ENCODE measurements at places on chromosomes 7 and 10.

DNA sequence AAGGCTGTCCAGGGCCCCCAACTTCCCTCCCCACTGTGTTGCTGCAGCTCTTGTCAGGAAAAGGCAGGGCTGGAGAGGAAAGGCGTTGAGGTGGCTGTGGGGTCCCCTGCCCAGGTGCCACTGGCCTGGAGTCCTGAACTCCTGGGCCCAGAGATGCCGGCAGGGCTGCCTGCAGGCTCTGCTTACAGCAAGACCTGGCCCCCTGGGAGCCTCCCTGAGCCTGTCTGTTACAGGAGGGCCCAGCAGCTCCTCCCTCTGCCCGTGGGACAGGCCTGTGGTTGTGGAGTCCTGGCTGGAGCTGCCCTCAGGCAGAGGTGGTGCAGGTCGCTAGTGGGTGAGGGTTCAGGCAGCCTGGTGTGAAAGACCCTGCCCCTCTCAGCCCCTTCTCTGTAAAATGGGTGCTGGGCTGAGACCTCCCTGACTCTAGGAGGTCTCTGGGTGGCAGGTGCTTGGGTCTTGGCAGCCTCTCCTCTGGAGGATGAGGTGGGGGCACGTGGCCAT lies 9.9 kb downstream of the ANTXRL start:
- DNase-seq, result no peak

- DNase-seq, result no peak
These were observed 91.2 kb downstream of the FAM13C start for GRCh38 chr10:59271160-59271559.

DNA sequence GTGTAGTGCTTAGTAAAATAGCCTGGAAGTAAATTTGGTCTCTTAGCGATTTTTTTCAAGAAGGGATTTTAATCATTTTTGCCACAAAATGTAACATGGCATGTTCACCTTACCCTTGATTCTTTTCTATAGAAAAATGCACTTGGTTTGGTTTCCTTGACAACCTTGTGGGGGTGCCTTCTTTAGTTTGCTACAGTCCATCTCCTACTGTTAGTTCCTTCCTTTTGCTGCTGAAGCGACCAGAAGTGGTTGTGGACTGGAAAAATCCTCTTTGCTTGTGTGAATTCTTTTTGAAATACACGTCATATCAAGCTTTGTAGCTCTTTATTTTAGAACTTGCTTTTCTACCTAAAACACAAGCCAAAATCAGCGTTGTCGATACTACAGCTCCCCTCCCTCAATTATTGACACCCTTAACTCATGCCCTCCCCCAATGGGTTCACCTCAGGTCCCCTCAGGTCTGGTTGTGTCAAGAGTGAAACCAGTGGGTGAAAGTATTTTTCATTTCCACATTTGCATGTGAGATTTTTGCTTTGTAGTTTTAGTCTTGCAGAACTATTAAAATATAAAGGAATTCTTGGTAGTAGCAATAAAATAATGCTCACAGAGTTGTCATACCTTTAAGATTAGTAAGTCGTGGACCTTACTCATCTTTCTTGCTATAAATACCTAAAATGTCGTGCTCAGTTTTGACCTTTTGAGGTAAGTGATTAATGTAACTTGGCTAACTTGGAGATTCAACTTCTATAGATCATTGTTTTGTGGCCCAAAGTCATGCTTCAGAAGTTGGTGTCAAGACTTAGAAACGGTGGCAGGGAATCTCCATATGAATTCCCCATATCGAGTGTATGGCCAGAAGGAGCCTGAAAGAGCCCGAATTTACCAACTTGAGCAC lies 1.5 kb downstream of the ACTR3B start:
- no peak for DNase-seq

DNA sequence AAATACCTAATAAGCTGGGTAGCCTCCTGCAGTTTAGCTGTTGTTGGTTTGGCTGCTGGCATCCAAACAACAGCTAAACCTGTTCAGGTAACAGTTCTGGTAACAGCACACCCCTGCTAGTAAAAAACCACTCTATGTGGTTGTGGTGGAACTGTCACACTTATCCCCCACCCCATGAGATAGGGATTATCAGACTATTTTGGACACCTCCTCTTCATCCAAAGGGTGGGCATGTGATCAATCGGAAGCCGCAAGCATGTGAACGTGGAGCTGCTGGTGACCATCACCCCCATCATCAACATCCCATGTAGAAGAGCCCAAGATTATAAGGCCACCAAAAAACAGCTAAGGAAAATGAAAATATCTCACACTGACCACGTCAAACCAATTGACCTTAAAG lies 2.5 kb downstream of the MTPAP start:
- DNase-seq, result no peak

DNA sequence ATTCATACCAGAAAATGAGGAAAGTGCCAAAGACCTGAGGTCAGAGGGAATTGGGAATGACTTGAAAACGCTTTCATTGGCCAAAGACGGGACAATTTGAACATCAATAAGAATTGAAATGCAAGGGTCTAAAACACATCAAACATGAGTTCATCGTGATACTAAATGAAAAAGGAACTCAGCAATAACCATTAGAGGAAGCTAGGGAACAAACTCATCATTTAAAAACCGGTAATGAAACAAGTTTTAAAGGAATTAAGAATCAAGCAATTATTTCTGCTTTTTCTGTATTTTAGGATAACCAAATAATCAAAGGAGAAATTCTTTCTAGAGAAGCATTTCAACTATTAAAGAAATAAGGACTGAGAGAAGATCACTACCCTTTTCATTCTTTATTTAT lies 303.1 kb downstream of the ARHGAP12 start:
- no peak for DNase-seq

DNA sequence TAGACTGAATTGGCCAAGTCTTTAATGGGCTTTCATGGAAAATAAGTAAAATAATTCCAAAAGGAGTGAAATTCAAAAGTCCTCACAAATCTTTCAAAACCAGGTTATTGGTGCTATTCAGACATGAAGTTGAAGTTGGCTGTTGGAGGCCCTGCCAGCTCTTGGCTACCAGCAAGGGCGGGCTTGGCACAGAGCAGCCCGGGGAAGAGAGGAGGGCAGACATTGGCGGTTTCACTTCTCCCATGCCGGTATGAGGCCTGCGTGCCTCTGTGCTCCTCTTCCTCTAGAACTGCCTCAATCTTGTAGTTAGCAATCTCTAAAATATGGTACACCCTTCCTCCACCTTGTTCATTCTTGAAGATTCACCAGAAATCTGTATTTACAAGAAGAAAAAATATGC lies 16.4 kb upstream of the NPS start:
- no peak for DNase-seq

GRCh38 chr7:85392789-85393188 lies 205.9 kb upstream of the SEMA3D start:
- DNase-seq, result no peak

DNA sequence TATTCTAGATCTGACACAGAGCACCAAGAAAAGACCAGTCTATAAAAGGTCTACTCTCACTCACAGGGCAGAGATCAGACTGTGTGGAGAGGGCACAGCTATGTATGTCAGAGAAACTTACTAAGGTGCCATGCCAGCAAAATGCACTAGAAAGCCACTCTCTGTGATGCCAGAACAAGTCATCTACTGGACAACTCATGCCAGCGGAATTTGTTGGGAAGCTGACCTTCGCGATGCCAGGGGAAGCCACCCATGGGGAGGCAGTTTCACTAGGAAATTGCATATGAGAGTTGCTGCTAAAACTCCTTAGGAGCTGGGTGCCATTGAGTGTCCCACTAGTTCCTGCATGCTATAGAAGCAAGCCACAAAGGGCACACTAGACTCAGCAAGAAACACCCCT lies 58.5 kb downstream of the MICU1 start:
- DNase-seq, result no peak

DNA sequence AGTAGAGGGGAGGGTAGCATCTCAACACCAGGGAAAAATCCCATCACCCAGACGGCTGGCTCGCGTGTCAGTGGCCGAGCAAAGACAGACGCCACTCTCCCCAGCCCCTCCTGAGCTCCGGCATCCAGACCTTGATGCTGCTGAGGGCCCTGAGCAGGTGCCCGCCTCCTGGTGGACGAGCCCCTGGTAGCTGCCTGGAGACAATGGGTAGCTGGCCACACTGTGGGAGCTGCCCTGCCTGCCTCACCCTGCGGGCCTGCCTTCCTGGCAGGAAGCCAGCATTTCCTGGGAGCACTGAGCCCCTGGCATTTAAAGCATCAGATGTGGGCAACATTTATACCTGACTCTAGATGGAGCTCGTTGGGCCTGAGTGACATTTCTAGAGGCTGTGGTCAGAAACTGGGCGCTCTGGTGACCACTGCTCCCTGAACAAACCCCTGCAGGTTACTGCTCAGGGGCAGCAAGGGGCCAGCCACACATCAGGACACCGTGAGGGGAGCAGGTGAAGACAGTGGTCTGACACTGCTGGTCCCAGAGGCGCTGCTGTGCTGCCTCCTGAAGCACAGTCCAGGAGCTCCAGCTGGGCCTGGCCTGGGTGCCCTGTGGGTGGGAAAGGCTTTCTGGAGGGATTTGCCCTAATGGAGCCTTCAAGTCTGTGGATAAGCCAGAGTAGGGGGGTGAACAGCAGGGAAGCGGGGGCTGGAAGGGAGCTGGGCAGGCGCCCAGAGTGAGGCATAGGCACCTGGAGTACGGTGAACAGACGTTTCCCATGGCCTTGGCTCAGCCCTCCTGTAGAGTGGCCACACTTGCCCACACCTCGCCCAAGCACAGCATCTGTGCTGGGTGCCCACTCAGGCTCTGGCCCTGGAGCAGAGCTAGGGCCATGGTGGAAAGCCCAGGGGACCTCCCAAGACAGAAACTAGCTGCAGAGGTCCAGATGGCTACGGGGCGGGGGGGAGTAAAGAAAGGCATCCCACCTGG lies 138.7 kb downstream of the MAPK8 start:
- DNase-seq, result no peak

- no peak for DNase-seq
These were observed 341.8 kb upstream of the SEMA3A start for GRCh38 chr7:84536271-84536870.

DNA sequence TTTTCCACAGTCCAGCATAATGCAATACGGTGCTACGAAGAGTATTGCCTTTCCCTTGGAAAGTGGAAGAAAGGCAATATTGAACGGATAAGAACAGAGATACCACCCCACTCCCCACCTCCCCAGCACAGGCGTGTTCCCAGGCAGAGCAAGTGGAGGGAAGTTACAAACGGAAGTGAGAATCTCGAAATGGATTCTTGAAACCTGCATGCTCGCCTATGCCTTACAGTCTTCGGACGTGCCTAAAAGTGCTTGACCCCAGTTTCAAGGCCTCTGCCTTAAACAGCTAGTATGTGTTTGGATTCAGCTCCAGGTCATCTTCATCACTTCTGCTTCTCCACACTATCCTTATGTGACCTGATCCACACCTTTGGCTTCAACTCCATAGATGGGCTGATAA lies 35.0 kb upstream of the USP6NL start:
- no peak for DNase-seq

GRCh38 chr7:73971704-73972341 lies 56.1 kb upstream of the ELN start:
- DNase-seq, result no peak

DNA sequence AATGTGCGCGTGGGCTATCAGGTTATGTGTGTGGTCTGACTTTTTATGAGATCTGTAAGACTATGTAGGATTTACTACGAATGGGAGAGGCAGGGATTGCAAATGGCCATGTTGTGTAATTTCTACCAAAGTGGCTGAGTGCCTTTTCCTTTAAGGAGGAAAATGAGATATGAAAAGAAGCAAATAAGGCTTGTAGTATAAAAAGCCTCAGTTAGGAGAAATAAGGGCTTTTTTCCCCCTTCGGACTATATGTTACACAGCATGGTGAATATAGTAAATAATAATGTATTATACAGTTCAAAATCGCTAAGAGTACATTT lies 447 bp upstream of the GPAM start:
- DNase-seq, result no peak

DNA sequence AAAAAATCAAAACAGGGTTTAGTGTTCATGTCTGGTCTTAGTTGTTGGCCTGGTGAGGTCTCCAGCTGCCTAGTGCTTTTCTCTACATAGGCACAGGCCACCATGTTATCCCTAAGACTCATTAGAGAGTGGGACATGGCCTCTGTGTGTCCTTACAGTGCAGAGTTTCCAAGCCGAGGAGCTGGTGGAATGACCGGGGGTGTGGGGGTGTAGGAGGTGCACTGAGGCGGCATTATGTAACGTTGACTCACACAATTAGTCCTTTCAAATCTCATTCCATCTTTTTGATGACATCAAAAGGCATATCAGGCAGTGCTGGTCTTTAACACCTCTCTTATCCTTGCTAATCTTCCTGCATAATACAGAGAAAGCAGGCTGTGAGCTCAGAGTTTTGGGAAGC lies 71.3 kb downstream of the MTPN start:
- DNase-seq, result no peak

DNA sequence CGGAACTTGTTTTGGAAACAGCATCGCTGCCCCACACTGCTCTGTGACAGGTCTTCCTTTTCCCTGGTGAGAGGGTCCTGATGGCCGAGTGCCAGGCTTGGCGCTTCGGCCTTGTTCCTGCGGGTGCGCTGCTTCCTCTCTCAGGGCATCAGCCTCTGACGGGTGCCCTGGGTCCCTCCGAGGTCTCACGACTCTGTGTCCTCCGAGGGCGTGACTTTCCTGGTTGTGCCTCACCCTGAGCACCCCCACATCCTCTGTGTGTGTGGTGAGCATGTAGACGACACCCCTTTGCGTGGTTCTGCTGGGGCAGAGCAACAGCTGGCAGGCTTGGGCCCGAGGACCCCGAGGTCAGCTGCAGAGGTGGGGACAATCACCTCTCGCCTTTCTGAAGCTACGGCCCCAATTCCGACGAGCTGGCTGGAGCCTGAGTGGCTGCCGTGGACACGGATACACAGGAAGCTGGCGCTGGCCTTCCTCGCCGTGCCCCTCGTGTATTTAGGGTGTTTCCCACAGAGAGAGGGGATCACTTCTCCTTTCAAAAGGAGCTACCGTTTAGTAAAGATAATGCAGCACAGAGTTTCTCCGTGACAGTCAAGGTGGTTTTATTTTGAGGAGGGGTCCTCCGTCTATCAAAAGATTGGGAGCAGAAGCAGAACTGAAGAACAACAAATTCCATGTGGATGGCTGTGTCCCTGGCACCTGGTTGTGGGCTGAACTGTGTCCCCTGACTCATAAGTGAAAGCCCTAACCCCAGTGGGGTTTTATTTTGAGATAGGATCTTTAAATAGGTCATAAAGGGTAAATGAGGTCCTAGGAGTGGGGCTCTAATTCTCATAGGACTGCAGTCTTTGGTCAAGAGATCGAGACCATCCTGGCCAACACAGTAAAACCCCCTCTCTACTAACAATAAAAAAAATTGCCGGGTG lies 36.2 kb upstream of the PITRM1 start:
- no peak for DNase-seq

DNA sequence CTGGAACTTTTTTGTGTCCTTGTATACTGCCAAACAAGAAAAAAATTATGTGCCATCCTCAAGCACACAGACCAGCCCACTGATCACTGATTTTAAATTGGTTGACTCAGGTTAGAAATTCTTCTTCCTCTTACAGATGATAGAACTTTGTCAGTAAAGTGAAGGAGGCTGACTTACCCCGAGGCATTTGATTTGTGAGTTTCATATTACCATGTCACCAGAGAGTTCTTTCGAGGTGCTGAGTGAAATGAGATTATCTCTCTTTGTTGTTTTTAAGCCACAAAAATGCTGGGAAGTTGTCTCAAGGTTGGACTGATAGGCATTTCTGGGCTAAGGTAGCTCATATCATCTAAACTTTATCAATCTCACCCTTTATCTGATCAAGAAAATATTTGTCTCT lies 78.8 kb upstream of the FAM180A start:
- DNase-seq, result no peak
